Posterior cingulate gyrus (tissue), 11 donors: ENCODE measurements at places on chromosomes 6 and 20.
A peak's percentile ranks its signal among the peaks of the same experiment; 100 is the strongest.

- no peak for DNase-seq
These were observed 105.8 kb upstream of the ADGRF1 start for GRCh38 chr6:47147836-47148344.

DNA sequence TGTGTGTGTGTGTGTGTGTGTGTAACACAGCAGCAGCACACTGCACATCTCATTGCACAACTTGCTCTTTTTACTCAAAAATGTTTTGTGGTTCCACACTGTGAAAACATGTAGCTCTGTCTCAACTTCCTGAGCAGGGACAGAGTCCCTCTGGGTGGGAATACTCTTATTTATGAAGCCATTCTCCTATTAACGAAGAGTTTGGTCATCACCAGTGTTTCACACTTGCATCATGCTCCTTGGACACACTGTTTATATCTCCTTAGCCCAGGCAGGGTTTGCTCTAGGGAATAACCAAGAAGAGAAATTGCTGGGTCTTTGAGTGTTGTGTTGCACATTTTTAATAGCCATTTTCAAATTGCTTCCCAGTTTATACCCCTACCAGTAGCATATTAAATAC is 53.6 kb downstream of the ZNF831 start:
- DNase-seq, result no peak

- DNase-seq, result no peak
These were observed 1666.3 kb downstream of the HACE1 start for GRCh38 chr6:103193413-103193812.

DNA sequence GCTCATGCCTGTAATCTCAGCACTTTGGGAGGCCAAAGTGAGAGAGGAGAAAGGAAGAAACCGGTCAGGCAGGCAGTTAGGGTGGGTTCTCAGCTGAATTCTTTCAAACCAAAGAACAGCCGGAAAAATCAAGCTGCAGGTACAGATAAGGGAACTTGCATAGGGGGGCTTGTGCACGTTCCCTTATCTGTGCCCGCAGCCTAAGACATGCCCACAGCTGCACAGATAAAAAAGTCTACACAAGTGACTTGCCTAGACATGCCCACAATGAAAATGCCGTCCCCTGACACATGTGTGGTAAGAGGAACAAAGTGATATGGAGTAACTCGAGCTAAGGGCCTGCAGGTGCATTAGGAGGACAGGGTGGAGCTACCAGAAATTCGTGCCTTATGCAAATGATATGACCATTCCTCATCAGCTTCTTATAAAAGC is 175.8 kb upstream of the SALL4 start:
- DNase-seq, result no peak

- DNase-seq, result no peak
These were observed 62.0 kb downstream of the FHL5 start for GRCh38 chr6:96624957-96625356.

GRCh38 chr6:64330694-64331307 is 695.2 kb downstream of the PHF3 start:
- DNase-seq, result peak; percentile 25

DNA sequence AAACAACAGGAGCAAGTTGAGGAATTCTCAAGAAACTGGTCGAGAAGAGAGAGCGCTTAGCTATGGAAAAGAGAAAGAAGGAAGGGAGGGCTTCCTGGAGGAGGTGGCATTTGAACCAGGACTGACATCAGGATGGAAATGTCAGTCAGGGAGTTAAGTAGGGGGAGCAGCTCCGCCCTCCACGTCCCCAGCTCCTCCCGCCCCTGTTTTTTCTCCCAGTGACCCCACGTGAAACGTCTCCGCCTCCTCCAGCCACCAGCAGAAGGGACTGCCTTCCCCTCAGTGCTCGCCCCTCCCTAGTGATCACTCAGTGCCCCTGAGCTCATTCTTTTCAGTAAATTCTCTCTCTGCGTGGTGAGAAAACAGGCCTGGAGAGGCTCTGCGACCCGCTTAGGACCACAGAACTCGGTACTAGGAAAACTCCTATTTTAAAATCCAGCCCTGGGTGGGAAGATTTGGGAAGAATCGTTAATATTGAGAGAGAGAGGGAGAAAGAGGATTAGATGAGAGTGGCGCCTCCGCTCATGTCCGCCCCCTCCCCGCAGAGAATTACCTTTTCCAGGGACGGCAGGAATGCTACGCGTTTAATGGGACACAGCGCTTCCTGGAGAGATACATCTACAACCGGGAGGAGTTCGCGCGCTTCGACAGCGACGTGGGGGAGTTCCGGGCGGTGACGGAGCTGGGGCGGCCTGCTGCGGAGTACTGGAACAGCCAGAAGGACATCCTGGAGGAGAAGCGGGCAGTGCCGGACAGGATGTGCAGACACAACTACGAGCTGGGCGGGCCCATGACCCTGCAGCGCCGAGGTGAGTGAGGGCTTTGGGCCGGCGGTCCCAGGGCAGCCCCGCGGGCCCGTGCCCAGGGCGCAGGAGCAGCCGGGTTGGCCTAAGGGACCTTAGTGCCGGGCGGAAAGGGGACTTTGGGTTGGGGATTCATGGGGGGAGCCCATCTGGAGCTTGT is 4.6 kb downstream of the HLA-DPB1 start:
- no peak for DNase-seq

GRCh38 chr6:109255946-109256640 is 126.2 kb downstream of the CD164 start:
- no peak for DNase-seq

DNA sequence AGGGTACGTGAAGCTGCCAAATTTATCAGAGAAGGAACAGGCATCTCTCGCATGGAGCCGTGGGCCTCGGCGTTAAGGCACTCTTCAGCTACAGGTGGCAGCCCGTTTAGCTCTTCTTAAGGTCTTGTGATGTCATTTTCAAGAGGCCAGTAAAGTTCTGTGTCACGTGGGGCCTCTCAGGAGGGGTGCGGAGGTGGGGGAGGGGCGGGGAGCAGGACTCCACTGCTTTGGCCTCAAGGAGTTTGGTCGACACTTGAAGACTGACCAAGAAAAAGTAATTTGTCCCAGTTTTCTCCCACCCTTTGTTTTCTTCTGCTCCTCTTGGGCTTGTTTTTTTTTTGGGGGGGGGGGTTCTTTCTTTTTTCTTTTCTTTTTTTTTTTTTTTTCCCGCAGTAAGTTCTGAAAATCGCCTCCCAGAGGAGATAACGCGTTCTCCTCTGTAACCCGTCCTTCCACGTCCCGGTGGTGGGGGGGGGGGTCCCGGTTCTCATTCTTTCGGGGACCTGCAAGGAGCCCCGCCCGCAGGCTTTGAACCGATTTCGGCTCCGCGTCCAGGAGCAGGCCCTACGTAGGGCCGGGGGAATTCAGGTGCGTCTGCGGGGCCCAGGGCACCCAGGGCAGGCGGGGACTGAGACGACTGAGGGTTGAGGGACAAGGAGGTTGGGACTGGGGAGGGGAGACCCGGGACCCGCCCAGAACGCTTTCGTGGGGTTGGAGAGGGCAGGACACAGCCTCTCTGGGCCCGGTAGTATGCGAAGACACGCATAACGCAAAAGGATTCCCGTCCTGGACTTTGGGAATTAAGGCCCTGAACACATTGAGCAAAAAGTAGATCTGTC is 26.0 kb downstream of the GPX6 start:
- DNase-seq, result no peak

DNA sequence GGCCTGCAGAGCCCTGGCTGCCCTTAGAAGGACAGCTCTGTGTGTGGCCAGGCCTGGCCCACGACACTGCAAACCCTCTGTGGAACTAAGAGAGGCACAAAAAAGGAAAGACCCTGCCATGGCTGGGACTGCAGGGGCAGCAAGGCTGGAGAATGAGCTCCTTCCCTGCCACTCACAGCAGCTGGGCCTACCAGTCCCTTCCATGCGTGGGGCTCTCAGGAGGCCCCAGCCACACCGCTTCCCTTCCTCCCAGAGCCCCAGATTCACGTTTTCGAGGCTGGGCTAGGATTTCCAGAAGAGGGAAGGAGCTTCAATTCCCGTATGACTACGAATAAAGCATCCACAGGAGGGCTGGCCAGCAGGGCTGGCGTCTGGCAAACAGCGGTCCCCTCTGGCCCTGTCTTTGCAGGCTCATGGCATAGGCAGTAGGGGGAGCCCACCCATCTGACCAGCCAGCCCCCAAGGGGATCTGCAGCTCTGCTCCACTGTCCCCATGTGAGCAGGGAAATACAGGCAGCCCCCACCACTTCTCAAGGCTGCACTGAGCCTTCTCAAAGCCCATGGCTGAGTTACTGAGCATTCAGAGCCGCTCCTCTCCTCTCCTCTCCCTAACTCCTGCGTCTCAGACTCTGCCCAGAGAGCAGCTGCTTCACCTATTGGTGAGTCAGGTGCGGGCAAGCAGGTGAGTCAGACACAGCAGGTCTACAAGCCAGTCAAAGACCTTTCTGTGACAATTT is 53.1 kb downstream of the NINL start:
- peak; percentile 91 for DNase-seq

DNA sequence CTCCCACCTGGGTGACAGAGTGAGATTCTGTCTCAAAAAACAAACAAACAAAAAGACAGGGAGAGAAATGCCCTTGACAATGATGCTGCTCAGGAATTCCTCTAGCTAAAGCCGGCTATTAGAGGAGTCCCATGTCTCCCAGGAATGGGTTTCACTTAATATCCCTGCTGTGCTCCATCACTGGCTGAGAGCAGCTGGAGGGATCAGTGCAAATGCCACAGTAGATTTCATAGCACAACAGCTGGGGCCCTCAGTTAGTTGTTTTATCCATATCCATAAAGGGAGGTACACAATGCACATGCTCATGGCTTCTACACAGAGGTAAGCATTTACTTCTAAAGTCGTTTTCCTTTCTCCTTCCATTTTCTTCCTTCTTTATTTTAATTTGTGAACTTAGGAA is 742.0 kb upstream of the POU3F2 start:
- no peak for DNase-seq

DNA sequence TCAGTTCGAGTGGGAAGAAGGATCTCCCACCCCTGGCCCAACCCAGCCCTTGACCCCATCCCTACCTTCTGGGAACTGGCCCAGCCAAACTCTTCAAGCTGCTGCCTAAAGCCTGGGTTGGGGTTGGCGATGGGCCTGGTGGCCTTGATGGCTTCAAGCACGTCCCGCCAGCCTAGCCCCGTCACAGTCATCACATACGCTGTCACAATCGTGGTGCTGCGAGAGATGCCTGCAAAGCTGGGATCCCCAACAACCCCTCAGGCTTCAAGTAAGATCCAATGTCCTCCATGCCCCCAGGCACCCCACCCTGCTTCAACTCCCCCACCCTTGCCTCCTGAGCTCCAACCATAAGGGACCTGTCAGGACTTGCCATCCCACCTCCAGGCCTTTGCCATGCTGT is 7.8 kb downstream of the DUSP15 start:
- DNase-seq, result no peak

GRCh38 chr20:15446373-15446772 is 1109.0 kb upstream of the FLRT3 start:
- DNase-seq, result no peak

DNA sequence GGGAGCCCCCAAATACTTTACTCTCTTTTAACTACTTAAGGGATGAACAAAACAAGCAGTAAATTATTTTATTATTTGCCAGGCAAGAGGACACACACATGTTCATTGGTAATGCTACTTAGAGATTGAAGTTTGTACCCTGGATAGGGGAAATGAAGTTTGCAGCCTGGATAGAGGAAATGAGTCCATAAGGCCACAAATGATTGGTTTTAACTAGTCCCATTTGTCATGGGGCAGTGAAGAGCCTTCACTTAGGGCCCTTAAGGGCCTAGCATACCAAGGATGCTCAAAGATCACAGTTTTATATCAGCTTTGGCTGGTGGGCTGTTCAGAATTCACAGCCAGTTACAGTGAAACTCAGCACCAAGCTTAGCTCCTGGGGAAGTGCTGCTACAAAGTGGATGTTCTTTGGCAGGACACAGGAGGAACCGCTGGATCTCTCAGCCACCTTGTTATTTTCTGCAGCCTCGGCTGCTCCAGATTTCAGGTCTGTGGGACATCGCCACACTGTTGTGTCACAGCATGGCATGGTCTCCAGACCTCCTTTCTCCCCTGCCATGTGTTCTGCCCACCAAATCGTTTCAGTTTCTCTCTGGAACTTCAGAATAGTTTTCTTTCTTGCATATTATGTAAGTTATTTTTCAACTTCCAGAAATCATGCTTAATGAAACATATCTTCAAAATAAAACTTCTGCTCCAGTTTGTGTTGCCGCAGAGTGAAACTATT is 41.8 kb downstream of the NCOA7 start:
- DNase-seq, result no peak

- DNase-seq, result no peak
These were observed 58.6 kb upstream of the DACT2 start for GRCh38 chr6:168377856-168378832.

DNA sequence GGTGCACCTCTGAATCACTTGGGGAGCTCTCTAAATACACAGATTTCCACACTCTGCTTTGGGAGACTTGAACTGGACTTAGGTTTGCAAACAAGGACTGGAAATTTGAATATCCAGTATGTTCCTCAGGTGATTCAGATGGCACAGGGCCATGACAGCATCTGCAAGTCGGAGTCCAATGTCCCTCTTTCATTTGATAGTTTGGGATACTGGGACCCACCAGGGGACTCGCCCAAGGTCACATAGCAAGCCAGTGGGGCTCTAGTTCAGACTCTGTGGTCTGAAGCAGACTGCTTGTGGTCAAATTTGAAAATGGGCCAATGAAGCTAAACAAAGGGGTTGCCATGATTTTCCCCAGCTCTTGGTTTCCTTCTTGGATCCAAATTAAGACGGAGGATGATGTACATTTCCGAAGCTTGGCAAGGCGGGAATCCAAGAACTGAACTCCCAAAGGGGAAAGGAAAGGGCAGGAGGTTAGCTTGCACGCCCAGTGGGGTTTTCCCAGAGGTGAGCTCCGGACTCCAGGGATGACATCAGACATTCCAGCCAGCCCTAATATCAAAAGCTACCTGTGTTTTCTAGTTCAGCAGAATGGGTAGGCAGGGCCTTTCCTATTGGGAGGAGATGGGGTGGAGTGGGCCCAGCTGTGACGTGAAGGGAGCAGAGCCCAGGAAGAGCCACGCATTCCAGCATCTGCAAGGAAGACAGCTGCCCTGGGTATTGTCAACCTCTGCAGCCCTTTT is 3.4 kb upstream of the SYS1 start:
- no peak for DNase-seq

- no peak for DNase-seq
These were observed 456.8 kb downstream of the MAFB start for GRCh38 chr20:40232273-40232672.

DNA sequence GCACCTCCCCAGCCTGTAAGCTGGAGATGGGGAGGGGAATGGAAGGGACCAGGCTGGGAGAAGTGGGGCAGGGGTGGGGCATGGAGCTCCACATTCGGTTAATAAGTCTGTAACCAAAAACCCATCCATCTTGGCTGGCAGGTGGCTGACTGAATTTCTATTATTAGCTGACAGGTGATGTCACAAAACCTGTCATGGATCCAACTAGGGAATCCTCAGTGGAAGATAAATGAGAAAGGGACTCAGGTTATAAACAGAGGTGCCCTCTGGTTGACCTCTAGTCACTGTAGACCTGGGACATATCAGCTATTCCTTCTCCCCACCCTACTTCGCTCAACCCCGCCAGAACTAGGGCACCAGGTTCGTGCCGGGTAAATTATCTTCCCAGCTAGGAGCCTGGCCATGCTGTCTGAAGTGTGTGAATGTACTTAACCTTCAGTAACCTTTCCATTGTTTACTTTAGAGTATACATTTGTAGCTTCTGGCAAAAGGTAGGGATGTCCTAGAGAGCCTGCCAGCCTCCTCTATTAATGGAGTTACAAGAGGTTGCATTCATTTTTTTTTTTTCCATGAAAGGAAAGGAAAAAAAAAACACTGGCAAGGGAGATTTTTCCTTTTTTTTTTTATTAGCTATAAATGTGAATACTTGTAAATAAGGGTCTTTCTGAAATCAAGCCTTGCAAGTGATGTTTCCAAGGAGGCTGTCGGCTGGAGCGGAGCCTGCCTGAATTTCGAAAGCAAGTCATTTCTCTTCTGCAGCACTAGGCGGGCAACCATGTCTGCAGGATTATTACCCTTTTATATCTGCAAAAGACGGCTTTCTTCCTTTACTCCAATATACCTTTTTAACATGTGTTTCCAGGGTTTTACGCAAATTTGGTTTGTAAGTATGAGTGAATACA is 135.9 kb downstream of the TMEM242 start:
- DNase-seq, result no peak
